Cardiac muscle cell (in vitro differentiated cells and primary cell): ENCODE measurements at places on chromosomes 11 and 22.
A peak's percentile ranks its signal among the peaks of the same experiment; 100 is the strongest.

- DNase-seq = no peak
Measured at GRCh38 chr11:44008088-44008501, 39.7 kb upstream of the ACCSL start.

DNA sequence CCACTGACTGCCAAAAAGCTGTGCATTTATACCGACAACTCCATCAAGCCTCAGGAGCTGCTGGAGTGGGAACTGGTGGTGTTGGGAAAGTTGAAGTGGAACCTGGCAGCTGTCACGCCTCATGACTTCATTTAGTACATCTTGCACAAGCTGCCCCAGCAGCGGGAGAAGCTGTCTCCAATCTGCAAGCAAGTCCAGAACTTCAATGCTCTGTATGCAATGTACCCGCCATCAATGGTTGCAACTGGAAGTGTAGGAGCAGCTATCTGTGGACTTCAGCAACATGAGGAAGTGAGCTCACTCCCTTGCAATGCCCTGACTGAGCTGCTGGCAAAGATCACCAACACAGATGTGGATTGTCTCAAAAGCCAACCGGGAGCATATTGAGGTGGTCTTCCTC lies at the start of gene SLC22A25:
Gene SLC22A25, minus strand, starts transcription at position 67 of the 400 bp plus-strand sequence. CDS start 13,947 bp downstream, outside the sequence.
- DNase-seq = peak; percentile 16

- DNase-seq = no peak
Measured at GRCh38 chr11:127598476-127598875, 597.9 kb upstream of the KIRREL3 start.

DNA sequence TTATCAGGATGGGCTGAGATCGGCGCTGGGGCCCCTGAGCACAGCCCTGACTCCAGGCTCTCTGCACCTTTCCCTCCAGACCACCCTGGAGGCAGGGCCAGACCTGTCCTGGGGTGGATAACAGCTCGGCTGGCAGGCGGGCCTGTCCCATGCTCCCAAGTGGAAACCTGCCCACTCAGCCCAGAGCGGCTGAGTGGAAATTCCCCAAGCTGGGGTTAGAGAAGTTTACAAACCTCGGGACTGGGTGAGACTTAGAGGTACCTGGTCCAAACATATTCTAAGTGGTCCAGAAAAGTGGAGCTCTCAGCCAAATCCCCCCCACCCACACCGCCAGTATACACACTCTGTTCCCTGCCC lies 4.8 kb upstream of the FXYD2 start:
- DNase-seq = no peak

- no peak for DNase-seq
Measured at GRCh38 chr11:47566149-47566698, 825 bp downstream of the PTPMT1 start.

- DNase-seq = peak; percentile 38
Measured at GRCh38 chr22:30483169-30483568, 11.4 kb upstream of the SEC14L3 start.

DNA sequence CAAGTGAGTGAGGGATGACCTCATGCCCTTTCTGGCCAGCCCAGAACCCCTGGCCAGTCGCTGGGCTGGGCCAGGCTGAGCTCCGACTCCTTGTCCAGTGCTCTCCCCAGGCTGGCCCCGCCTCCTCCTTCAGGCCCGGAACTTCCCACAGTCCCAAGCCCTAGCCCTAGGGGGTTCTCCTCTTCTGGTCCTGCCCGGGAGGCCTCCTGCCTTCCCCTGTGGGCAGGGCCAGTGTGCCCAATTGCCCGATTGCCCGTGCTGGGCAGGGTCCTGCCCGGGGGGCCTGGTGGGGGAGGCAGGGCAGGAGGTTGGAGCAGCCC lies 4.2 kb downstream of the TCIRG1 start:
- no peak for DNase-seq
